ENCODE measurements at places on chromosomes 4 and X.

- no peak for DNase-seq
Measured at GRCh38 chr4:183638436-183638835, 20.5 kb downstream of the RWDD4 start.

GRCh38 chrX:43317378-43317777 is 338.7 kb upstream of the MAOA start:
- no peak for DNase-seq

DNA sequence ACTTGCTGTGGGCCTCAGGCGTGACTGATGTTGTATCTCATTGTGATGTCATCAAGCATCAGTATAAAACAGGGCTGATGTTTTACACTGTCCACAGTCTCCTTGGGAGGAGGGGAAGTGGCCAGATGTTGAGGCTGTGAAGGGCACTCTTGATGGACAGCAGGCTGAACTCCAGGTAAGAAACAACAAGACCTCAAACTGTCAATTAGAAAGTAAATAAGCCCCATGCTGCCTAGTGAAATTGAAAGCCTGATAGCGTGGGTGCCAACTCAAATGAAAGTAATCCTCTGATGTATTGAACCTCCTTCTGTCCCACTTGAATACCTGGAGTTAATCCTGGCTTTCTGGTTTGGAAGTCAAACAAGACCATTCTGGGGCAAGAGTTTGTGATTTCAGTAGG is 19.7 kb downstream of the VSIG1 start:
- peak; percentile 28 for DNase-seq

DNA sequence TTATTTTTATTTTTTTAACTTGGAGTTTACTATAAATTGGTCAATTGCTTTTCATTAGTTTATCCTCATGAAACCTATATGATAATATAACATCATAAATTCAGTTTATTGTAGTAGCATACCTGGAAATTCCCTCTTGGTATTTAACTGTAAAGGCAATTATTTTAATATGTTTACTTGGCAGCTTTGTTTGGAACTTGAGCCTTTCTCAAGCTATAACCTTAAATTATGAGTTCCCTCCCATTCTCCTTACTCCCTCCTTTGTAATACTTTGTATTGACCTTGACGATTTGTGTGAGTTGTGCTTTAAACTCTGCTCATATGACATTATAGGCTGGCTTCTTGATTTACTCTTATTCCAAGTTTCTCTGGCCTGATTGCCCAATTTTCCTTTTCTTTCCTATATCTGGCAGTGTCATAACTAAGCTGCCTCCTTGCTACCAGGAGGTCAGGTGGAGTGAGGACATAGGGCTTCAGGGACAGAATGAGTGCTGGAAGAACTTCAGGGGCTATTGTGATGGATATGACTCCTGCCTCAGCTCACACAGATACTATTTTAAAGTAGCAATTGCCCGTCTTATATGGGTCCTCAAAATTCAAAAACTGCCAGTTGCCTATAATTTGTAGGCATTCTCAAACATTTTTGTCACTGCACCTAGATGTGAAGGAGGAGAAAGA is 77.7 kb downstream of the RAP1GDS1 start:
- no peak for DNase-seq

GRCh38 chr4:56979421-56980072 is 851 bp downstream of the POLR2B start:
- DNase-seq: peak; percentile 37

DNA sequence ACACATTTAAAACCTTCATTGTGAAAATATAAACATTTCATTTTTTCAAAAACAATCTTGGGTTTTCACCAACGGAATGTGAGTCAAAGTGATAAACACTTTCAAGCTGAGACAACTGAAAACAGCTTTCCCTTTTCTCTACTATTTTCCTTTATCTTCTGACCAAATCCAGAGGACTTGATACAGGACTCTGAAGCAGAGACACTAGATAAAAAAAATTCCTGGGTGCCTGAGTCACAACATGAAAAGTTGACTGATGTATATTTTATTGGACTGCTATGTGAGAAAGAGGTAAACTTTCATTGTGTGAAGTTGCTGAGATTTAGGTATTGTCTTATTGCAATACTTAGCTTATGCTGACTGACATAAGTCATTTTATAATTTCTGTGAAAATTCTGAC is 411.2 kb downstream of the SPOCK3 start:
- no peak for DNase-seq

- no peak for DNase-seq
Measured at GRCh38 chrX:71994601-71995000, 84.0 kb downstream of the NHSL2 start.

DNA sequence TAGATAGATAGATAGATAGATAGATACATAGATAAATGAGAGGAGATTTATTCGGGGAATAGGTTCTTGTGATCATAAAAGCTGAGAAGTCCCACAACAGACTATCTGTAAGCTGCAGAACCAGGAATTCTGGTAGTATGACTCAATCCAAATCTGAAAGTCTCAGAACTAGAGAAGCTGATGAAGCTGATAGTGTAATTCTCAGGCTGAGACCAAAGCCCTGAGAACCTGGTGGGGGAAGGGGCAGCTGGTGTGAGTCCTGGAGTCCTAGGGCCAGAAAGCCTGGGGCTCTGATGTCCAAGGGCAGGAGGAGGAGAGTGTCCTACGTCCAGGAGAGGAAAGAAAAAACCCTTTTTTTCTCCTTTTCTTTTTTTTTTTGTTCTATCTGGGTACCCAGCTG is 8.0 kb upstream of the BANK1 start:
- DNase-seq: no peak

GRCh38 chr4:73821325-73821724 is 15.2 kb upstream of the CXCL6 start:
- DNase-seq: no peak
